ENCODE measurements at places on chromosomes 7 and 10. TPM values are rescaled to one million over a fixed set of nuclear protein-coding genes. Genes with fewer than 3 reads are reported as not detected.

The SYT15B gene
- total RNA-seq = not detected

The CCDC186 gene
- 30.1 TPM for total RNA-seq

The OSBPL3 gene
- total RNA-seq = 18.0 TPM

The LDB1 gene
- 47.2 TPM for total RNA-seq

DNA sequence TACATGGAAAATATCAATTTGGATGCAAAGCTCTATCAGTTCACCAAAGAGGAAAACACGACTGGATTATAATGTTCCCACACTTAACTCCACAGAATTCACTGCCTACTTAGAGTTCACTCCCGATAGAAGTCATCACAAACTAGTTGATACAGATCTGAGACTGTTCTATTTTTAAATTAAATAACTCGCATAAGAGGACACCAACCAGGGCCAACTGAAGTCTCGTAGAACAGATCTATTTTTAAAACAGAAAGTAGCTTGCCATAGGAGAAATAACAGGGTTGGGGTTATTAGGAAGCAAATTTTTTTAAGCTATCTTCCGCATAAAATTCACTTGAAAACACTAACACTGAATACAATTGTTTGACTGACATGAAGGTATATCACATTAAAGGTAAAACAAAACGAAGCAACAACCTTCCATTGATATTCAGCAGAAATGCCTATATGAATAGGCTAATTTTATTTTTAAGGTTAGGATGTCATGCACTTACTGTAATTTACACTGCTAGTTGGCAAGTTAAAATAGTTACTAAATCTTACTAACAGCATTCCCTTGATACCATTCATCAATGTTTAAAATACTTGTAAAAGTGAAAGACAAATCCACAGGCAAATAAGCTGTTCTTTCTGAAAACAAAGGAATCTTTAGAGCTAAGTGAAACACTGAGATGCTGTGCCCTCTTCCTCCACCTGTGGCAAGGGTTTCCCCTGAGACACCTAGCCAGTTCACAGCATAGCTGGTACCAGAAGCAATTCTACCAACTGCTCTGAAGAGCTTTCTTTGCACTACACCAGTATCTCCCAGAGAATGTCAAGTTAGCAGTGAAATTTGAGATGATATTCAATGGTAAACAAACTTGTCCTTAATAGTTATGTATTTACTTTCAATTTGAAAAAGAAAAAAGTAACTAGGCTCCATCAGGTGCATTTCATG, 186.7 kb upstream of the ANK3 start:
- H3K4me1 ChIP-seq = peaks cover 5% of the 10 kb centered on the region
- H3K36me3 ChIP-seq = no peaks in the 10 kb centered on the region
- no peak overlapping the region for H3K27ac ChIP-seq
- DNase-seq = no peak

DNA sequence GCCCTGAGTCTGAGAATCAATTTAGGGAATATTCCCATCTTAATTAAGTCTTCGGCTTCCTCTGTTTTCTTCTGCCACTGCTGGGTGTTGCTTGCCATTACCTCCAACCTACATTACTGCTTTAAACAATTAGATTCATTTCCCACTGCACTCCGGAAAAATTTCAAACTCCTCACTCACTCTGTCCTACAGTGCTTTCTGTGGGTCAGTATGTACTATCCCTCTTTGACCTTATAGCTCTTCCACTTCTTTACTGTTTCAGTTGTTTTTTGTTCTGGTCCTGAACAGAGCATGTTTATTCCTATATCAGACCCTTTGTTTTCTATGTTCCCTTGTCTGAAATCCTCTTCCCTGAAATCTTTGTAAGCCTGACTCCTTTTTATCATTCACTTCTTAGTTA, 160.6 kb downstream of the MAGI2 start:
- H3K27me3 ChIP-seq = no peaks in the 10 kb centered on the region
- H3K27ac ChIP-seq = no peak overlapping the region
- H3K4me3 ChIP-seq = no peak overlapping the region
- H3K36me3 ChIP-seq = no peaks in the 10 kb centered on the region

DNA sequence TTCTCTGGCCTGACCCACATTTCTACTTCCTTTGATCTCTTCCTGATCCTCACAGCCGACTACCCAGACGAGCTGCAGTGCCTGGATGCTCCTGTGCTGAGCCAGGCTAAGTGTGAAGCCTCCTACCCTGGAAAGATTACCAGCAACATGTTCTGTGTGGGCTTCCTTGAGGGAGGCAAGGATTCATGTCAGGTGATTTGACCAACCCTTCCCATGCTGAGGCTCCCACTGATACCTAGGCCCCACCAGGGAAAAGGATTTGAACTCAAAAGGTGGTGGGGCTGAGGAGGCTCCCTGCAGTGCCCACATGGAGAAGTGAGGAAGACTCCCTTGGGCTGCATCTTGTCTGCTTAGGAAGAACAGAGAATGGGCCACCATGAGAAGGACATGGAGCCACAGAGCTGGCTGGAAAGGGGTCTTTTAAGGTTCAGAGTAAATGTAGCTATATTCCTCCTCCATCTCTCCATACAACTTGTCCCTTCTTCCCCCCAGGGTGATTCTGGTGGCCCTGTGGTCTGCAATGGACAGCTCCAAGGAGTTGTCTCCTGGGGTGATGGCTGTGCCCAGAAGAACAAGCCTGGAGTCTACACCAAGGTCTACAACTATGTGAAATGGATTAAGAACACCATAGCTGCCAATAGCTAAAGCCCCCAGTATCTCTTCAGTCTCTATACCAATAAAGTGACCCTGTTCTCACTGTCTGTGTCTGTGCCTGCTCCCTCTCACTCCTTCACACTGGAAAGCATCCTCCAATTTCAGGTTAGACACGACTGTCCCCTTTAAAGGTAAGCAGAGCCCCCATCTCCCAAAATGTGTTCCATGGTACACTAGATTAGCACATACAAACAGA, 3.3 kb downstream of the PRSS1 start:
- no peaks in the 10 kb centered on the region for H3K27me3 ChIP-seq
- H3K4me1 ChIP-seq = peaks cover 9% of the 10 kb centered on the region
- H3K4me3 ChIP-seq = no peak overlapping the region
- H3K27ac ChIP-seq = no peak overlapping the region
- no peak for DNase-seq

DNA sequence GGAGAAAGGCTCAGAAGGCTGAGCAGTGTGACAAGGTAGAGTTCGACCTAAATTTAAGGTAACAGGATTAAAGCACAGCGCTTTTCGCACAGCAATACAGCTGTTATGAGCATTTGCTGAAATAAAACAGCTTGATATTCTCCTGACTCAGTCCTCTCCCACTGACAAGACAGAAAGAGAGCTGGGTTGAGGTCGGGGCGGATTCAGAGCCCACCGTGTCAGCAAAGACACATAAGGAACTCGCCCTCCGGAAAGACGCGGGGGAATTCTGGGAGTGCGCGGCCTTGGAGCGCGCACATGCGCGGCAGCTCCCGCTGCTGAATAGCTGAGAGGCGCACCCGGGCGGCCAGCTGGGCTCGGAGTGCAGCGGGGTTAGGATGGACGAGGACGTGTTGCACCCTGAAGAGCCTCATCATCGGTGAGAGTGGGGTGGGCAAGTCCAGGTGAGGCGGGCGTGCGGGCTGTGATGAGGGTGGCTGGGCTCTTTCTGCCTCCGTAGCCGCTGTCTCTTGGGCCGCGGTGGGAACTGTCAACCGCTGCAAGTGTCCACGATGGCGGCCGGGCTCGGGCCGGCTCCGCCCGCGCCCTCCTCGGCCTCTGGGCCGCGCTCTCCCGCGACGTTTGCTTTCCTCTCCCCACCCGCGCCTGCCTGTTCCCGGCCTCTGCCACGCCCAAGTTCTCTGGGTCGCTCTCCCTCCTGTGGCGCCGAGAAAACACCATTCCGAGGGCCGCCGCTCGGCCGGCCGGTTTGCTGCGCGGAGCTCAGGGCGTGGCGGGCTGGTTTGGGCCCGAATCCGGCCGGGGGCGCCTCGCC, 120.6 kb downstream of the LYZL1 start:
- H3K27me3 ChIP-seq = no peaks in the 10 kb centered on the region
- no peak for DNase-seq
- H3K4me3 ChIP-seq = no peak overlapping the region
- H3K36me3 ChIP-seq = no peaks in the 10 kb centered on the region
- H3K27ac ChIP-seq = no peak overlapping the region
- H3K4me1 ChIP-seq = no peaks in the 10 kb centered on the region

DNA sequence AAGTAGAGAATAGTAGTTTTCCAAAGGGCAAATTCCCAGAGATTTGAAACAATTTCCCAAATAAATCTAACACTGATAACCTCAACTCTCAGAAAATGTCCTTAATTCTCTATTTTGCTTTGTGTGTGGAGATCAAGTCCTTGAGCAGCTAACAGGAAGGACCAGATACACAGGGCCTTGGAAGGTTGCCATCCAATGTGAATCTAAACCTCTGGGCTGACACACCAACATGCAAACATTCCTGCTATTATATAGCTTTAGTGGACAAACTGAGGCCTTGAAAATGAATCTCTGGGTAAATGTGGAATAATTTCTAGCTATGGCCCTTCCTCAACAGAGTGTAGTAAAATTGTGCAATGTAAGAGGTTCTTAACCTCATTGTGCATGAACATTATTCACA, 44.1 kb upstream of the PARD3 start:
- H3K27ac ChIP-seq = no peak overlapping the region
- H3K4me3 ChIP-seq = no peak overlapping the region
- H3K27me3 ChIP-seq = no peaks in the 10 kb centered on the region
- H3K36me3 ChIP-seq = no peaks in the 10 kb centered on the region
- no peak for DNase-seq

DNA sequence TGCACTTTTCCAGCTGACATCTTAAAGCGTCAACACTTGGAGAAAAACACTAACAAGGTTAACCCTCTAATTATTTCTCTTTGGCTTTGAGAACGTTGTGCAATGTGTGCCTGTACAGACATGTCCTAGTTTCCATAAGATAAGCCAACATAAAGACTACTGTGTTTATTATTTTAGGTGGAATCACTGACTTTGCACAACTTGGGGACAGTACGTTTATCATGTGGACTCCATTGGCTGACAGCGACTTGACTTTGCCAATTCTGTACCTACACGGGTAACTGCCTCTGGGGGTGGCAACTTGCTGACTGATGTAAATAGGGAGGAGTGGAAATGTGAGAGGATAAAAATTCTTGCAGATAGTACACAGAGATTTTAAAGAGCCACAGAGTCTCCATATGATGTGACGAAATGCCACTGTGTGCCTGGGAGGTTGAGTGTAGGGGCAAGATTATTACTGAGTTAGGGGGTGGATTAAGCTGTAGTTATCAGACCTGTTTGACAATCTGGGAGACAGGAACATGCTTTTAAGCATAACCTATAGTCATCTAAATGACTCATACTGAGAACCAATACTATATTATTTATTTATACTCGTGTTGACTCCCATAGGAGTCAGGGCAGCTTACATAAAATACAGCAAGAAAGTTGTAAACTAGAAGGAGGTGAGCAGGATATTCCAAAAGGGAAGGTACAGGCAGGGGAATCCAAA, 21.0 kb downstream of the SLC13A4 start:
- no peaks in the 10 kb centered on the region for H3K27me3 ChIP-seq
- H3K4me1 ChIP-seq = no peaks in the 10 kb centered on the region
- no peaks in the 10 kb centered on the region for H3K36me3 ChIP-seq
- no peak for DNase-seq

DNA sequence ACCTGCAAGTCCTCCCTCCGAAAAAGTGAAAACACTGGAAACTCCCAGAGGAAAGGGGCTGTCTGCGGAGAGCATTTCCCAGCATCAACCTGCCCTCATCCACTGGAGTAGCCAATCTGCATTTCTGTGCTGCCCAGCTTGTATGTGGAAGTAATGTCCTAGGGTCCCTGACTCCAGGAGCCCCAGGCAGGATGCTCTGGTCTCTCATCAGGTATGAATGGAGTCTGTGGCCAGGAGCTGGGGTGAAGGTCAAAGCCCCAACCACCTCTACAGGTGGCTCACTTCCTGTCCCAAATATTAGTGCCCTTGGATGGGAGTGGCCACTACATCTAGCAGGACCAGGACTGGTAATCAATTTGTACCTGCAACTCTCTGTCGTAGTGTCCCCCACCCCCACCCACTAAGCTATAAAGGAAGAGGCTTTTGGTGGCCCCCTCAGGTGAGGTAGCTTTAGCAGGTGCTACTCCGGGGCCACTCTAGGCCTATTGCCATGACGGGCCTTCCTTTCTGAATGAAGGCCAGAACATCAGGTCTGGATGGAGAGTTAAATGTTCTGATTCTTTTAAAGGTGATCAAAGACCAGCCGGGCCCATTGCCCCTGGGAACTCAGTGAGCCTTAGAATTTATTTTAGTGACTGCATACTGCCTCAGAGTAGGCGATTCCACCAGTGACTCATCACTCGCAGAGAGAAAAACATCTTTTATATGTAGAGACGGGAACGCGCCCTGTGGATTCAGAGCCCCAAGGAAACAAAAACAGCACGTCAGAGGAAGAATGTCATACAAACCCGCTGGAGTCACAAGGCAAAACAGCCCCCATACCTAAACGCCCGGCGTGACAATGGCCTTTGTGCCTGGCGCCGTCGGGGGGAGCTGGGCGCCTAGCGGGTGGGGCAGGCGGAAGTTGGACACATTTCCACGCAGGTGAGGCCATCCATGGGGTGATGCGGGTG, 13.0 kb downstream of the EN2 start:
- no peak overlapping the region for H3K4me3 ChIP-seq
- H3K27me3 ChIP-seq = peaks cover 100% of the 10 kb centered on the region
- H3K36me3 ChIP-seq = no peaks in the 10 kb centered on the region
- H3K27ac ChIP-seq = no peak overlapping the region
- H3K4me1 ChIP-seq = peaks cover 7% of the 10 kb centered on the region
